ENCODE measurements at places on chromosomes 4 and X.
A peak's percentile ranks its signal among the peaks of the same experiment; 100 is the strongest.

DNA sequence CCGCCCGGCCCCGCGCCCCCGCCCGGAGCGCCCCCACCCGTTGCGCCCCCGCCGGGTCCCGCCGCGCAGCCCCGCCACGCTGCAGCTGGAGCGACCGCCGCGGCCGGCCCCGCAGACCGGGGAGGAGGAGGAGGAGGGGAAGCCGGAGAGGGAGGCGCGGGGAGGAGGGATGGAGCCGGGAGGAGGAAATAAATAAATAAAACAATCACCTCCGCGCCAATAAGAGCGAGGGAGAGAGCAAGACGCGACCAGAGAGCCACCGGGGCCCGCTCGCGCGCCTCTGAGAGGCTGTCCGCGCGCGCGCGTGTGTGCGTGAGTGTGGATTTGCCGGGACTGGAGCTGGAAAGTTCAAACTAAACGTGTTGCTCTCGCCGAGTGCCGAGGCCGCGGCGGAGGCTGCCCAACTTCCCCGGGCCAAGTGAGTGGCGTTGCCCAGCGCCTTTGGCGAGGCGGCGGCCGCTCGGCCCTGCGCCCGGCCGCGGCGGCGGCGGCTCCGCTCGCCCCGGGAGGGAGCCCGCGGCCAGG is 2184.4 kb upstream of the TENM3 start:
- DNase-seq = no peak

DNA sequence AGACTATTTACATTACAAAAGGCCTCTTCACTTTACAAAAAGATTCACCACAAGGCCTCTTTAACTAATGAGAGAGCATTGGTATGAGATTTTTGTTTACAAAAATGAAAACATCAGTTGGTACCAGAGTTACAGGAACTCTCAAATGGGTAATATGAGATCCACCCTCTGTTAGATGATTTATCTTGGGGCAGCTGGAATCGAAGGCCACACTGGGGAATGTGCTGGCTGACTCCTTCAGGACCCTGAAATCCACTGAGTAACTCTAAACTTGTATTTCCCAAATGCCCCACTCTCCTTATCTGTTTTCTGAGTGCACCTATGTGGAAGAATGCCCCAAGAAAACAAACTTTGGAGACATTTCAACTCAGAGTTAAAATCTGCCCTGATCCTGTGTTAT is 232.9 kb upstream of the F9 start:
- no peak for DNase-seq

- no peak for DNase-seq
These were observed 107.5 kb upstream of the VCX2 start for GRCh38 chrX:8278557-8278956.

GRCh38 chr4:107850438-107850837 is 25.7 kb downstream of the SGMS2 start:
- DNase-seq = no peak

DNA sequence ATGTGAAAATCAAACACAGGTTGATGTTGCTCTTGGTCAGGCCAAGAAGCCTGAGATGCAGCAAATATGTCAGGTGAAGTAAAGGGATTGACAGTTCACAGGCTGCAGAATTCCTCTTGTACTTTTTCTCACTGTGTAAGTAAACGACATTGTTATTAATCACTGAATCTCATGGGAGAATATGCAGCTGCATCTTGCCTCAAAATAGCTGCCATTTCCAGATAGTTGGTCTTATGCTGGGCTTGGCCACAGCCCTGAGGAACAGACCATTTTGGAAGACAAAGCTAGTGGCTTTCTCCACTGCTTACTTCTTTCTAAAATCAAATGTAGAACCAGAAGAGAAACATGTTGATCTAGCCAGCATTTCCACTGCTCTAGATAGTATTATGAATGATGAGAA is 403.4 kb upstream of the NR3C2 start:
- DNase-seq = no peak

- DNase-seq = no peak
These were observed 34.9 kb upstream of the SH3RF1 start for GRCh38 chr4:169305651-169306050.

DNA sequence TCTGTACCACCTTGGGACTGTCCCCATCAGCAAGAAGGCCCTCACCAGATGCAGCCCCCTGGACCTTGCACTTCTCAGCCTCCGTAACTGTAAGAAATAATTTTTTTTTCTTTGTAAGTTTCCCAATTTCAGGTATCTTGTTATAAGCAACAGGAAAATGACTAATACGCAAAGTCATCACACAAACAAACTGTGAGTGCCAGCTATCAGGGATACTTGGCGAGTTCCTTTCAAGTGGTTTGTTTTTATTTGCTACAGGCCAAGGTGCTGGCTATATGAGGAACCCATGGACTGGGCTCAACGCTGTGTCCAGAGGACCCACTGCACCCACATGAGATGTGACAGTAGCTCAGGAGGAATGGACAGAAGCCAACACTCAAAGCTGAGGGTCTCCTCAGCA is 11.5 kb upstream of the GPM6B start:
- no peak for DNase-seq

DNA sequence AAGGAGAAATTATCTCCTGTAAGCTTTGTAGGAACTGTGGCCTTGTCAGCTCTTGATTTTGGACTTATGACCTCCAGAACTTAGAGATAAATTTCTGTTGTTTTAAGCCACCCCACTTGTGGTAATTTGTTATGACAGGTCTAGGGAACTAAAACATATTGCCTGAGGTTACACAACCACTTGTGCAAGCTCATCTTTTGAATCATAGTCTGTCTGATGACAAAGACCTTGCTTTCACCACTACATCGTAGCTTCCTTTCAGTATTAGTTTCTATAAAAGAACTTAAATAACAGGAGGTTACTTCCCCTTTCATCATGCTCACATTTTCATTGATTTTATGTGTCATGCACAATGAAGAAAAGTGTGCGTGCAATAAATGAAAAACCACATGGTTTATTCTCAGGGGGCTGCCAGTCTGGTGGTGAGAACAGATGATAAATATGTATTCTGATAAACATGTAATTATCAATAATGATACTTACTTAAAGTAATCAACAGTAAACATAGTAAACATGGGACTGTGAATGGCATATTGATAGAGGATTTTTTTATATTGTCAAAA is 690.0 kb upstream of the HS3ST1 start:
- DNase-seq = no peak

GRCh38 chr4:178356725-178357124 is 914.5 kb upstream of the AGA start:
- no peak for DNase-seq

- no peak for DNase-seq
These were observed 135.1 kb upstream of the PACRGL start for GRCh38 chr4:20565075-20565721.

GRCh38 chr4:23999714-24000469 is 110.0 kb upstream of the PPARGC1A start:
- no peak for DNase-seq

DNA sequence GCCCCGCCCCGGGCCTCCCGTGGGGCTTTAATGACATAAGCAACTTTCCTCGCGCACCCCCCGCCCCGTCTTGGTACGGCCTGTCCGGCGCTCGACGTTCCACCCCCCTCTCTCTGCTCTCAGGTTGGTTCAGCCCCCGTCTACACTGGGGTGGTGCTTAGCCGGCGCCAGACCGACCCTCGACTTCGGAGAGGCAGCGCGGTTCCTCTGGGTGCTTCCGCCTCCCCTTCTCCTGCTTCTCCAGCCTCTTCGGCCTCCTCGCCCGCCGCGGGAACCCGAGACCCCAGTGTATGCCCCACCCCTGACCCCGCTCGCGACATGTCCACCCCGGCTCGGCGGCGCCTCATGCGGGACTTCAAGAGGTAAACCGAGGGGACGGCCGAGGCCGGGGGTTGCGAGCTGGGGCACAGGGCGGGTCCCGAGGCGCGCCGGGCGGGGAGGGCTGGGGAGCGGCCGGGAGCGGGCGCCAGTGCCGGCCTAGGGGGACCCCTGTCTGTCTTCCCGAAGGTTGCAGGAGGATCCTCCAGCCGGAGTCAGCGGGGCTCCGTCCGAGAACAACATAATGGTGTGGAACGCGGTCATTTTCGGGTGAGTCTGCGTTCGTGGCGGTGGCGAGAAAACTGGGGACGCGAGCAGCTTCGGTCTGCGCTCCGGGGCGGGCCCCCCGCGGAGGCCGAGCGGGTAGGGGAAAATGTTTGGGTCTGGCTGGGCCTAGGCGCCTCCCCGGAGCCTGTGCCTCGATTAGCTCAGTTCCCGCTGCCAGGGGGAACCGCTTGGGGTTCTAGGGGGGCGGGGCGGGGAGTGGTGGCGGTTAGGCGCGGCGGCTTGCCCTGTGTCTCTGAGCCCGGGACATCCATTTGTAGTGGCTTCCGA is at the start of gene UBE2A:
UBE2A (plus strand) TSS at position 170 of the 873 bp plus-strand sequence; CDS start at position 319, 149 bp downstream.
- peak; percentile 83 for DNase-seq

GRCh38 chr4:73341454-73341853 is 62.6 kb upstream of the ALB start:
- DNase-seq = no peak

- no peak for DNase-seq
These were observed 1.7 kb downstream of the FBXL5 start for GRCh38 chr4:15653420-15653819.

GRCh38 chr4:96164814-96165351 is 325.0 kb downstream of the PDHA2 start:
- no peak for DNase-seq

- DNase-seq = no peak
These were observed 441.9 kb downstream of the SPRY1 start for GRCh38 chr4:123838474-123838873.

DNA sequence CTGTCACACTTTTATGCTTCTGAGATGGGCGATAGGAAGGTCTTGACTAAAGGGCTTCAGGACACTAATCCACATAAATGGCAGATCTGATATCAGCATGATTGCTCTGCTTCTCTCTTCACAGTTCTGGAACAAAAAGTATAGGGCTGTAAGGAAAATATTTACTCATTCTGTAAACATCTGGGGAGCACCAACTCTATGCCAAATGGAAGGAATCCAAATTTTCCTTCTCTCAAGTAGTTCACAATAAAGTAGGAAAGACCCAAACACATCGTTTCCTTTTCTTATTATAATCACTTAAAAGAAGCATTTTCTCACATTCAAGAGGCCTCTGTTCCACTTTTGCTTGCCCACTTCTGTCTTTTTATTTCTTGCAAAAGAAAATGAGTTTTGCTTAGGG is 45.9 kb upstream of the F9 start:
- DNase-seq = no peak

GRCh38 chr4:168334053-168334452 is 15.5 kb upstream of the DDX60 start:
- DNase-seq = no peak

GRCh38 chr4:182904211-182904761 is 12.9 kb downstream of the DCTD start:
- no peak for DNase-seq

- no peak for DNase-seq
These were observed 657 bp upstream of the ANKRD50 start for GRCh38 chr4:124713185-124713592.

- no peak for DNase-seq
These were observed 29.1 kb upstream of the ADH1C start for GRCh38 chr4:99381588-99382175.

DNA sequence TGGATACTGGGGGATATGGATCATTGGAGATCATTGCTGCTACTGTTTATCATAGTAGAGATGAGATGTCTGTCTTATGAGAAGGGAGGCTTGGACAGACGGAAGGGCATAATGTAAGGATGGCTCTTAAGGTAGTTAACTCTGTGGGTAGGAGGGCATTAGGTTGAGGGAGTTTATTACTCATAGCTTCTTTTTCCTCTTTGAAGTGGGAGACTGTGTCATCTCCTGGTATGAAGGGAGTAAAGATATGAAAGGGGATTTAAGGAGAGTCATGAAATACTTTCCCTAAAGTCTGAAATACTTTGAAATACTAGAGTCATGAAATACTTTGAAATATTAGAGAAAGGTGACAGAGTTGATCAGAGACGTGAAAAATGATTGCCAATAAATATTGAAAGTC is 255.5 kb upstream of the PITX2 start:
- no peak for DNase-seq

GRCh38 chr4:101762025-101762424 is 28.5 kb upstream of the BANK1 start:
- DNase-seq = no peak

- DNase-seq = no peak
These were observed 174.1 kb downstream of the RBMX2 start for GRCh38 chrX:130575831-130576389.

- DNase-seq = no peak
These were observed 29.9 kb downstream of the SOWAHB start for GRCh38 chr4:76867880-76868655.

DNA sequence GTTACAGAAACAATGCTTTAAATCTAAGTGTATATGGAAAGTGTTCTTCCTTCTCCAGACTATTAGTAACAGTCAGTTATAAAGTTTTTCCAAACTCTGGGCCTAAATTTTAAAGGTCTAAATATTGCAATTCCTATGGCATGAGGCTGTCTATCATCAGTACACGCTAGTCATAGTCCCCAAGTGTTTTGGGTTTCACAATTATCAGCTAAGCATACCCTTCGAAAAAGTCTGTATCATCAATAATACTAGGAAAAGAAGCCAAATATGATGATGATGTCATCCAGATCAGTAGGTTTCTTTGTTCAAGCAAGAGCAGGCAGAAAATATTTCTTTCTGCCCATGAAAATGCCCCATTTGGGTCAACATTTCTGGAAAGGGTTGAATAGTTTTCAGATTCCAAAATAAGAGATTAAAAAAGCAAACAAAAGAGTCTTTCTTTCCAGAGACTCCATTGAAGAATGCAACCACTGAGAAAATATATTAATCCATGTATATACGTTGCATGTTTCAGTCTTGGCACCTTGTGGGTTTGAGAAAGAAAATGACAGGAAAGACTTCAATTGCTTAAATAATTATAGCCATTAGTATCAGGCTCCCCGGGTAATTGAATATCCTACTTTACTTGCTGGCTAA is 173.8 kb downstream of the CAMK2D start:
- DNase-seq = no peak

DNA sequence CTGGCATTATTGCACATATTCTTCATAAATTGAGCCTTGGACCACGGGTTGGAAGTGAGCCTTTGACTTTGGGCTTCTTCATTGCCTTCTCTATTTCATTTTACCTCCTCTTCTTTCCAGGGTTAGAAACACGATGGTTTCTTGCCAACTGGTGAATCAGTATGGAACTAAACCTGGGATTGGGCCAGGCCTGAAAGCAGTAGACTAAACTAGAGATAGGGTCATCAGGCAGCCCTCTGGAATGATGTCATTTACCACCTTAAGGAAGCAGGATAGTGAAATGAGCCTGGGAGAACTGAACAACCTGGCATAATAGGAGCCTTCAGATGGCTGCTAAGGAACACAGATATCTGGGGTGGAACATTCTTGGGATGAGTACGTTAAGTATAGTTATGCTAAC is 67.5 kb upstream of the ATP8A1 start:
- DNase-seq = no peak

- DNase-seq = no peak
These were observed 32.9 kb downstream of the PPP2R3B start for GRCh38 chrX:353566-354535.

GRCh38 chr4:76950052-76950955 is 752 bp downstream of the SEPTIN11 start:
- DNase-seq = peak; percentile 12

- no peak for DNase-seq
These were observed 17.2 kb upstream of the SCRG1 start for GRCh38 chr4:173415885-173416653.

- no peak for DNase-seq
These were observed 12.5 kb upstream of the CTSO start for GRCh38 chr4:155966171-155966570.

All from stimulated activated CD8-positive, alpha-beta memory T cell treated with anti-CD3 and anti-CD28 coated beads, Interleukin-2, amount 100 ng/mL, for 1 hour (primary cell).